ENCODE measurements at places on chromosomes 3 and 15.

DNA sequence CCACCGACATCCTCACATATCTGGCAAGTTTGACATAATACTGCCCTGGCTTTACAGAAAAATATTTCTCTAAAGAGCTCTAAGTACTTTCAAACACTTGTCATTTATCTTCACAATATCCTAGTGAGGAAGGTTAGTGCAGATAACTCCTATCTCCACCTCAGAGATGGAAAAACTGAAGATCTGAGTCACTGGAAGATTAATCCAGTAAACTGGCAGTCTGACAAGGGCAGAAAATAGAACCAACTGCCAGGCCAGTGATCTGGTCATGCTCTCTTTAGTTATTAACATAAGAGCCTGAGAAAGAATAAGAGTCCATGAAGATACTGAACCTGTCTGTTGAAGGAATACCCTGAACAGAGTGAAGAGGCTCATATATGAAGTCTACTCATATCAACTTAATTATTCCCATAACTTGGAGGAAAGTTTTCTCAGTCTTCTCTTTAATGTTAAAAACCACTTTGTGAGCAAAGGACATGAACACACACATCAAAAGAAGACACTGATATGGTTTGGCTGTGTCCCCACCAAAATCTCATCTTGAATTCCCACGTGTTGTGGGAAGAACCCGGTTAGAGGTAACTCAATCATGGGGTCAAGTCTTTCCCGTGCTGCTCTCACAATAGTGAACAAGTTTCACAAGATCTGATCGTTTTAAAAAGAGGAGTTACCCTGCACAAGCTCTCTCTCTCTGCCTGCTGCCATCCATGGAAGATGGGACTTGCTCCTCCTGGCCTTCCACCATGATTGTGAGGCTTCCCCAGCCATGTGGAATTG, 61.4 kb downstream of the GOLIM4 start:
- DNase-seq: no peak

- DNase-seq: no peak
These were observed 59.8 kb downstream of the GLDN start for GRCh38 chr15:51401051-51401780.

- peak; percentile 56 for DNase-seq
These were observed 225.8 kb upstream of the SLCO3A1 start for GRCh38 chr15:91627473-91628278.

DNA sequence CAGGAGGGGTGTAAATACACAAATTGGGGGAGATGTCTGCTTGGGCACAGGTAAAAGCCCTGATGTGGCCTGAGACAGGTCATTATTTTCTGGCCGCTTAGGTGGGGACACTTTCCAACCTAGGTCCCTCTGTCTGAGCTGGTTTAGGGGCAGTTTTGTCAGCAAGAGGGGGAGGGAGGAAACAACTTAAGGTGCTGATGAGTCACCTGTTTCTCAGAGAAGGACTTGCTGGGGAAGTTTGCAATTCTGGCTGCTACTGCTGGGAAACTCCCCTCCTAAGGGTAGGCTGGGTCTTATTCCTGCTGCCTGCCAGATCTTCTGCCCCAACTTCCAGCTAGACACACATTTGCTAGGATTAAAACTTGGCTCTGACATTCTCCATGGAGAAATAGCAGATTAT, 4.8 kb upstream of the RHOV start:
- no peak for DNase-seq

DNA sequence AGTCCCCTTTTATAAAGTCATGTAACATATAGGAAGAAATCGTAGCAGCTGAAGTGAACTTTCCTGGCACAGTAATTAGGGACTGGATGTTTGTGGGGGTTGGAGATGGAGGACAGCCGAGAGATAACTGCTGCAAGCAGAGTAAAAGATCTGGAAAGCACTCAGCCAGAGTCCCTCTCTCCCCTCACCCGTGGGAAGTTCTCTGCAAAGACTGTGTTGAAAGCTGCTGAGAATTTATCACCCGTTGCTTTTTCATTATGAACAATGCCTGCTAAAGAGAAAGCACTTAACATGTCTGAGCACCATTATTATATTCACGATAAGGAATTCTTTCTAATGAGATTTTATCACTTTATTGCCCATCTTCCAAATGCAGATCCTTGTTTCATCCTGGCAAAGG, 248.8 kb downstream of the SHOX2 start:
- no peak for DNase-seq

GRCh38 chr15:74340150-74340549, 27.3 kb downstream of the CYP11A1 start:
- no peak for DNase-seq

- DNase-seq: peak; percentile 30
These were observed 140.5 kb downstream of the LRRK1 start for GRCh38 chr15:101059381-101060341.

DNA sequence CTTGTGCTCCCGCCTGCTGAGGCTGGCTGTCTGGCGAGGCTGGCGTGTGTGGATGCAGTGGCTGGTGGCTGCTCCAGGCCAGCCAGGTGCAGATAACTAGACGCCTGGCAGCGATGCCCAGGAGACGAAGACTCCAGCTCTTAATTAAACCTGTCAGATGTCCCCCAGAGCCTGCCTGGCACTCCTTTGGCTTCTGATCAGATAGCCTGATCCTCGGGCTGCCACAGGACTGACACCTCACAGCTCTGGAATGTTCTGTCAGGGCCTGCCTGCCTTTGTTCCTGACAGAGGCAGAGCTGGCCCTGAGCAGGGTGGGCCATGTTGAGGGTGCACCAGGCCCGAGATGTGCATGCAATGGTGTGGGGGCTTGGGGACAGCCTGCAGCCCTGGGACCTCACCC, 36.5 kb downstream of the PLXNA1 start:
- no peak for DNase-seq

DNA sequence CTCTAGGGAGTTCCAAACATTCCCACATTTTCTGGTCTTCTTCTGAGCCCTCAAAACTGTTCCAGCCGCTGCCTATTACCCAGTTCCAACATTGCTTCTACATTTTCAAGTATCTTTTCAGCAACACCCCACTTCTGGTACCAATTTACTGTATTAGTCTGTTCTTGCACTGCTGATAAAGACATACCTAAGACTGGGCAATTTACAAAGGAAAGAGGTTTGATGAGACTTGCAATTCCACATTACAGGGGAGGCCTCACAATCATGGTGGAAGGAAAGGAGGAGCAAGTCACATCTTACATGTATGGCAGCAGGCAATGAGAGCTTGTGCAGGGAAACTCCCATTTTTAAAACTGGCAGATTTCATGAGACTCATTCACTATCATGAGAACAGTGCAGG, 629.1 kb upstream of the NR2F2 start:
- no peak for DNase-seq

DNA sequence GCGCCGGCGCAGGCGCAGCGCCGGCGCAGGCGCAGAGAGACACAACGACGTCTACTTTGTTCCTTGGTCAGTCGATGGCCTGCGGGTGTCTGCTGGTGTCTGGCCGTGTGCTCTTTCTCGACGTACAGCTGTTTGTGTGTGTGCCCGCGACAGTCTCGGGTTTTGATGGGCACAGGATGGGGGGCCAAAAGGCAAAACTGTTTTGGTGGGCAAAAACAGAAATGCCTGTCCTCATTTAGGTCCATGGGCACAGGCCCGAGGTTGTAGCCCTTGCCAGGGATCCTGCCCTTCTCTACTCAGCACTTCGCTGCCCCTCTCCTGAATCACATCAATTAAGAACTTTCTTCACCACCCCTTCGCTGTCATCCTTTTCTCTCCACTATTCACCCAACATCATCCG, 184.8 kb upstream of the CHL1 start:
- DNase-seq: peak; percentile 47

- no peak for DNase-seq
These were observed 11.2 kb upstream of the MST1R start for GRCh38 chr3:49914906-49915305.

DNA sequence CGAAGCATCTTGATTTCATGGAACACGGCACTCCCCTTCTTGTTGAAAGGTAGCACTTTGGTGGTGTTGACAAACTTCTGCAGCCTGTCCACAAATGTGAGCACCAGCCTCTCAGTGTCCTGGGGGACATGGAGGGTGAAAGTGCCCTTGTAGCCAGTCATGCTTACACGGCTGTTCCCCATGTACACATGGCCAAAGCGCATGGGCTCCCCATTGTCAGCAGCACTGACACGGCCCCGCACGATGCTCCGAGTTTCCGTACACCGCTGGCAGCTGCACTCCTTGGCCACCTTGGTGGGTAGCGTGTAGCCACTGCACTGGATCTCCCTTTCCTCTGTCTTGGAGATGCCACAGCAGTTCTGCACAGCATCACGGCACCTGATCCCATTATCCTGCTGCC, 12.7 kb downstream of the CILP start:
- DNase-seq: no peak

GRCh38 chr3:139309880-139310279, 33.9 kb upstream of the MRPS22 start:
- no peak for DNase-seq

GRCh38 chr15:101664303-101664913, 12.2 kb upstream of the TM2D3 start:
- no peak for DNase-seq

DNA sequence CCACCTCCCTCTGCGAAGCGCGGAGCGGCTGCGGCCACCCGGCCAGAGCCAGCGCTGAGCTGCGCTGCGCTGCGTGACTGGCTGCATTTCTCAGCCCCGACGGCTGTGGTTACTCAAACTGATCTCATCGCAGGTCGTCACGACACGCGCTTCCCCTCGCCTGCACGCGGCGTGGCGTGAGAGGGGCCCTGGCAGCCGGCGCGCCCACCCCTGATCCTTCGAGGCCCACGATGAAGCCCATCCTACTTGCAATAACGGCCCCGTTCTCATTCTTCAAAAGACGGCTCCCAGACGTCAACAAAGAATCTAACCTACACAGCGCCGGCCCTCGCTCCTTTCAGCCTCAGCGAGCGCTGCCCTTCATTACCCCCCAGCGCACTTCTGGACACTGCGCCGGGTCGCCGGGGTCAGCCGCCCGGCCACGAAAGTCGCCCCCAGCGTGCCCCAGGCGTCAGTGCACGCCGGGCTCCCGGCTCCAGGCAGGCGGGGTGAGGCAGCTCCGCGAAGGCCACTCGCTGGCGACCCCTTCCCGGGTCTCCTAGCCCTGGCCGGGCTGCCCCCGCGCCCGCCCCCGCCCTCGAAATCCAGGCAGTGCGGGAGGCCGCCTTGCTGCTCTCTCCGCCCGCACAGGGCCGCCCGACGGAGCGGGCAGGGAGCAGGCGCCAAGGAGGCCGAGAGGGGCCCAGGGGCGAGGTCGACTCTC, 9.9 kb upstream of the LEKR1 start:
- peak; percentile 61 for DNase-seq

- DNase-seq: no peak
These were observed 211.6 kb upstream of the LRRN1 start for GRCh38 chr3:3587647-3587972.

DNA sequence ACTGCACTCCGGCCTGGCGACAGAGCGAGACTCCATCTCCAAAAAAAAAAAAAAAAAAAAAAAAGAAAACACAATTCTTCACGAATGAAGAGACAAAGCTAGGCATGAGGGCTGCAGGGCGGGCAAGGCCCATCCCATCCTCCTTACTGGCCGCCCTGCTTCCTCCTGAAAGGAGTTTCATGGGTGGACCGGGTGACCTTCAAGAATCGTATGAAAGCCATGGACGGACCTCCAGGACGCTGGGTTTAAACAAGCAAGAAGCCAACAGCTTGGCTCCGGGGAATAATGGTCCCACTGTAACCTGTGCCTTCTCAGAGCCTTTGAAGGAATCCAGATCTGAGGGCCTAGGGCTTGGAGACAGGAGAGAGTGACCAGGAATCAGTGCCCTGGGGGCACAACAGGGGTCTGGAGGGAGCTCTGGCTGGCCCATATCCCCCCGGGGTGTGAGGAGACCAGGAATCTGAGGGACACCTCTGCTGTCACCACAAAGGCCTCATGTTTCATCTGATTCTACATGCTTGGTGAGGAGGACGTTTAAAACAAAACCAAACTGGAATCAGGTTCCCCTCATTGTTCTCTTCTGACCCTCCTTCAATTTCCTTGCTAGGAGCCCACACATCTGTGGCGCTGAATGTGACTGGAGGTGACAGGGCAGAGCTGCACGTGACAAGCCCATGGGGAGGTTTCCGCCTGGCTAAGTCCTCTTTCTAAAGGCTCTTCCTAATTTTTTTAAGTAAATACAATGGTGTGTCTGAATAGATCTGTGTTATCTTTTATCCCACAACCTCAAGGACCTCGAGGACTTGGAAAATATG, 46.1 kb downstream of the WHAMM start:
- no peak for DNase-seq

DNA sequence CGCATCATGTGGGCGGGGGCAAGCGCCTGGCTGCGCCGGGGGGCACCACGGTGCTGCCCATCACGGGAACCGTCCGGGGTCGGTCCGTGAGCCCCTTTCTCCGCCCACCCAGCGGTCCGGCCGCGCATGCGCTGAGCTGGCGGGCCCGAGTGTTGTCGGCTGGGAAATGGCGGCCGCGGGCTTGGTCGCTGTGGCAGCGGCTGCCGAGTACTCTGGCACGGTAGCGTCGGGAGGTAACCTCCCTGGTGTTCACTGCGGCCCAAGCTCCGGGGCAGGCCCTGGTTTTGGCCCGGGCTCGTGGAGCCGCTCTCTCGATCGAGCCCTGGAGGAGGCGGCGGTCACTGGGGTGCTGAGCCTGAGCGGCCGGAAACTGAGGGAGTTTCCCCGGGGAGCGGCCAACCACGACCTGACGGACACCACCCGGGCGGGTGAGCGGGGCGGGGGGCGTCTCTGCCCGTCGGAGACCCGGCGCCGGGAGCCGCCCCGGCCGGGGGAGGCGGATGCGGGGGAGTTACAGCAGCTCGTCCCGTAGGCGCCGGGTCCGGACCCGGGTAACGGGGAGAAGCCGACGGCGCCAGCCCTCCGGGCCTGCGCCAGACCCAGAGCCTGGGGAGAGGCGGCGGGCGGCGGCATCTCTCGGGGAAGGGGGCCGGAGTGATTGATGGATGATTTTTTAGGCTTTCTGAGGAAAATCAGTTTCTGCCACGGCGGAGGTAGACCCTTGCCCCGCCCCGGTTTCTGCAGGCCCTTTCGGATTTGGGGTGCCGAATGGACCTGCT, at the start of gene LRCH3:
Gene LRCH3 (plus strand): TSS at position 142 of the 779 bp plus-strand sequence. CDS start 25 bp downstream, at position 167.
- peak; percentile 94 for DNase-seq

- no peak for DNase-seq
These were observed 17.1 kb downstream of the SLC9A9 start for GRCh38 chr3:143831208-143831607.

DNA sequence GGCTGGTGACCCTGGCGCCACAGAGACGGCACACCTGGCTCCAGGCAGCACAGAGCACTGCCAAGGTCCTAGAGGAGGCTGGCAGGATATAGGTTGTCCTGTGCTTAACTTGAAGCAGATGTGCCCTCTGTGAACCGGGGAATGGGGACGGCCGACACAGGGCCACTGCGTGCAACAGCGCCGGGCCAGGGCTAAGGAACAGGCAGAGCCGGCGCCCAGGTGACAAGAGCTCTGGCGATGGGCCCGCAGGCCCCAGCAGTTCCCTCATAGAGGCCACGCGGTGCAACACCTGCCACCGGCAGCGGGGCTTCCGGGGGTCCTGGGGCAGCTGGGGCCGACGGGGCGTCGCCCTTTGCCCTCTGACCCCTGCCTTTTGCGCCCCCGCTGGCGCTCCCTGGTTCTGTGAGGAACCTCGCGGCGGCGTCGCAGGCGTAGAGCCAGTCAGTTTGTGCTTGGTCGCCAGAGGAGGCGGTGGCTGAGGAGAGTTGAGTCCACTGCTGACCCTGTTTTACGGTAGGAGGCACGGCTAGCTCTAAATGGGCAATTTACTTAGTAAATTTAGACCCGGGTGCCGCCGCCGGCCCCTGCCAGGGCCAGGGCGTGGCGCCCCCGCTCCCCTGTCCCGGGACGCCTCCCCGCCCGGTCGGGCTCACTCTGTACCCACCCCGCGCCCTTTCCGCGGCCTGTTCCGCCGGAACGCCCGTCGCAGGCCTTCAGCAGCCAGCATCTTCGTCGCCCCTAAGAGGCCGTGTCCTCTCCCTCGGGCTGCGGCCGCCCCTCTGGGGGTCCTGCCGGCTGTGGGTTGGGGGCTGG, at the start of gene NPAP1:
Gene NPAP1 (plus strand): TSS at position 444 of the 813 bp plus-strand sequence. CDS start 93 bp downstream, at position 537.
- no peak for DNase-seq

- DNase-seq: no peak
These were observed 22.6 kb upstream of the MTMR10 start for GRCh38 chr15:31013863-31014607.

All from right forelimb (tissue), 1 donor.